Smooth muscle cell of the brain vasculature (primary cell): ENCODE measurements at places on chromosomes 7 and 10.

- DNase-seq: no peak
Measured at GRCh38 chr10:102935505-102935904, 17.4 kb downstream of the CNNM2 start.

- no peak for DNase-seq
Measured at GRCh38 chr7:141710301-141710700, 2.1 kb downstream of the WEE2 start.

- no peak for DNase-seq
Measured at GRCh38 chr7:13047061-13047460, 359.6 kb downstream of the ARL4A start.

- no peak for DNase-seq
Measured at GRCh38 chr10:343231-344220, 208.3 kb downstream of the ZMYND11 start.

DNA sequence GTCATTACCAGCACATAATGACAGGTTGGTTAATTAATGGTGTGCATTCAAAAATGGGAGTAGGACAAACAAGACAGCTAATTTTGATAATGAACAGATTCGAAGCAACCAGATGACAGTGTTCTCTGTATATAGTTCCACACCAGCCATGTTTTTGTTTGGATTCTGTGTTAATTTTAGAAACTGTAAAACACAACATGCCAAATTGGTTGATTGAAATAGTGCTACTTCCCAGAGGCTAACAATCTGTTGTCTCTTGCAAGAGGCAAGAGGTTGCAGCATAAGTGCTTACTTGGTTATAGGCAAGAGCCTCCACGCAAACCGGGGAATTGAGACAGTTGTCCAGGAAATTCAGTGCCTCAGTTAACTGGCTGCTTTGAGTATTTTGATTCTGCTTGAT lies 170.2 kb upstream of the HABP2 start:
- DNase-seq: no peak

- no peak for DNase-seq
Measured at GRCh38 chr7:138478499-138478908, 18.4 kb downstream of the TRIM24 start.

DNA sequence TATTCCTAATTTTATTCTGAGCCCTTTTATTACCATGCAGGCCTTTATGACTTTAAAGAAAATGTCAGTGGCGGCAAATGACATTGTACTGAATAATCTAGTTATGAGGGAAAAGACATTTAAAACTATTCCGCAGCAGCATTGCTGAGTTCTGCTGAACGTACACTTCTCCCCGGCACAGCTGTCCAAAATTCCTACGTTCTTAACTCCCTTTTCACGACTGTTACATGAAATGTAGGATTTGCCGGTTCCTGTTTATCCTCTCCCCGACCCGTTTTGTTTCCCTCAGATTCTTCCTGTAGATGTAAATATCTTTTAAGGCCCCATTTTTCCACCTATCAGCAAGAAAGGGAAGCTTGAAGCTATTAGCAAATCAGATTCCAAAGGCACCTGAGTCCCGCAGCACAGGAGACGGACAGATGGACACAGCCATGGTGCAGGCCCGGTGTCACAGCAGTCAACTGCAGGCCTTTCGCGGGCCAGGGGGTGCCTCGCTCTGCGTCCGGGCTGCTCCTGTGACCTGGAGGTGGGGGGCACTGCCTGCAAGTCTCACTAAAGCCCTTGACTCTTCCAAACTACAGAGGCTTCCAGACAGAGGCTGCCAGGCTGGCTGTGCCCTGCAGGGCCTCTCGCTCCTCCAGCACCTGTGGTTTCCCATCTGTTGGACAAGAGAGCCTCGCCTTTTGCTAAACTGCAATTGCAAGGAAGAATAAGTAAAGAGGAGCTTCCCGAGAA lies 485.0 kb upstream of the MGMT start:
- no peak for DNase-seq

- DNase-seq: no peak
Measured at GRCh38 chr10:31058795-31059703, 27.4 kb upstream of the ZNF438 start.

DNA sequence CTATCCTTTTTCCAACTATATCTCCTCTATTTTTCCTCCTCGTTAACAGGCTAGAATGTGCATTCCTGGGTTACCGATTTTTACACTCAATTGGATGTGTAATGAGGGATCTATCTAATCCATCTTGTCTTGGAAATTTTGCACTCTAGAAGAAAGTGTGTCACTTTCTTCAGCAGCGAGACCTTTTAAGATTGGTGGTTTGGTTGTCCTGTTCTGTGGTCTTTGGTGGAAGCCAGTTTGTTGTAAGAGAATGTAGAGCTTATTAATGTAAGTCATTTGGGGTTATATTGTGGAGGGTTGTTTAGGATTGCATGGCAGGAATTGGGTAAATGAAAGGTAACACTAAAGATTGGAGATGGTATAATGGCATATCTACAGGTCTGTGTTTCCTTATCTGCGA lies 16.7 kb downstream of the CDK1 start:
- no peak for DNase-seq

GRCh38 chr10:16987976-16988610 lies 141.5 kb downstream of the CUBN start:
- DNase-seq: no peak

DNA sequence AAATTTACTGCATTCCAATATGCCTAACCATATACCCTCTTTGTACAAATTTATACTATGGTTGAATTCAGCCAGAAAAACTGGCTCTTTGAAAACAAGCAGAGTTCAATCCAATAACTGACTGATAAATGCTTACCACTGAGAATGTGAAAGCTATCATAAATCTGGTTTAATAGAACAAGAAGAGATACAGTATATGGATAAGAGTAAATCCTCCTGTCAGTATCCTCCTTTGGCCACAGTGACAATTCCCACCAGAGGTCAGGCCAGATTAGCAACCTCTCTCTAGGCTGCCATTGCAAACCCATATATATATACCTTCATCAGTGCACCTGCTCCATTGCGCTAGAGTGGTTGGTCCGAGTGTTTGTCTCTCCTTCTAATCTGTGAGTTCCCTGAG lies 647.2 kb downstream of the GRM8 start:
- no peak for DNase-seq
